Stimulated activated CD4-positive, alpha-beta T cell treated with anti-CD3 and anti-CD28 coated beads, Interleukin-4, amount 100 ng/mL, for 1 hour (primary cell): ENCODE measurements at places on chromosomes 3 and 15.

- no peak for DNase-seq
These were observed 3.3 kb upstream of the SKIC8 start for GRCh38 chr15:78302579-78303312.

GRCh38 chr3:170765419-170766078 lies 104.4 kb downstream of the RPL22L1 start:
- DNase-seq, result no peak

GRCh38 chr3:149969110-149969939 lies 1.4 kb downstream of the PFN2 start:
- no peak for DNase-seq

- DNase-seq, result no peak
These were observed 85.8 kb downstream of the MB21D2 start for GRCh38 chr3:192831801-192832347.

- DNase-seq, result no peak
These were observed 3.1 kb upstream of the LARP6 start for GRCh38 chr15:70856884-70857561.

DNA sequence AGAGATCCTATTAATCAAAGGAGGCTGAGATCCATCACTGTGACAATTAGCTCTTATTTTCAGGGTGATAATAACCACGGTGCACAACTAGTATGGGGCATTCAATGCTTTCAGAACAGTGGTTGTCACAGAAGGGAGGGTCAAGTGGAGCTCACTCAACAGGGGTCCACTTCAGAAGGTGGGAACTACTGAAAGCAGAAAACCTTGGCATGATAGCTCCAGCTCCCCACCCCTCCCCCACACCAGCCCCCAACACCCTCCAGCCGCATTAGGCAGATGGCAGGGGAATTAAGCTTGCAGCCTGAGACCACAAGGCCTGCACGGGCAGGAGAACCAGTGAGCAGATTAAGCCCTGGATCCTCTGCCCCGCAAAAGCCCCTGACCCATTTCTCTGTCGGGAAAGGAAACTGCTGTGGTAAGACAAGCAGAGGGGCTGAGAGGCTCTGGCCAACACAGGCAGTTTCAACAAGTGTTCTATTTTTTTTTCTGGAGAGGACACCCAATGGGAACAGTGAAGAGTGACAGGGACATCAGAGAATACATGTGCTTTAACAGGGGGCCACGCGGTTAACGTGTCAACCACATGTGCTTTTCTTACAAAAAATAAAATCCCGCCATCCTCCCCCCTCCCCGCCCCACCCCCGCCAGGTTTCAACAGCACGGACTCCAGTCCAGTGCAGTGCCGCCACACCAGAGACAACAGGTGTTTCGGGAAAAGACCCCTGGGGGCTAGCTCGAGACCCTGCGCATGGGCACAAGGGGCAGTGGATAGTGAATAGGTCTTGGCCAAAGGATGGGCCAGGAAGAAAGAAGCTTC lies 997 bp downstream of the FYCO1 start:
- DNase-seq, result peak; percentile 33

- DNase-seq, result peak; percentile 21
These were observed 504.2 kb upstream of the PROK2 start for GRCh38 chr3:72288955-72289691.

DNA sequence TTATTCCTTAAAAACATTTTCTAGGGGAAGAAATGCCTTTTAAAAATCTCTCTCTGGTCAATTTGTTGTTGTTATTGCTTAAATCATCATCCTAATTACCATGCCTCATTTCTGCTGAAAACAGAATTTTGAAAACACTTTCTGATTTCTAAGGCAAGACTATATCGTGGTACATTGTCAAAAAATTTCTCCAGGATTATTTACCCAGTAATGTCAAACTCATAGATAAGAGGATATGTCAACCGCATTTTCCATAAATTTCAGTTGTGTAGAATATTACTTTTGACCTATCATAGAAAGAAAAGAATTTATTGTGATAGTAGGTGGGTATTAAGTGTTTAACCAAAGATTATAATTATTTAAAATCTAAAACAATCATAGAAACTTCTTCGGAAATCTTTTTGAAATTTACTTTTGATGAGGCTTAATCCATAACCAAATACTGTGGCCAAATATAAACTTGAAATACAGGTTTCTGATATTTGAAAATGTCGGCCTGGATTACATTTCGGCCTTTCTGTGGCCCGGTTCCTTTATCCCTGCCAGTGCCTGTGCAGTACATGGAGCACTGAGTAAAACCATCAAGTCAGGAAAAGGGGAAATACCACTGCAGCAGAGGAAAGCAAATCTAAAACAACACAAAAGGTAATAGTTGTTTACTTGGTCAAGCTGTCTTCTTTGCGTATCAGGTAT lies 173.4 kb downstream of the MYRIP start:
- DNase-seq, result no peak

DNA sequence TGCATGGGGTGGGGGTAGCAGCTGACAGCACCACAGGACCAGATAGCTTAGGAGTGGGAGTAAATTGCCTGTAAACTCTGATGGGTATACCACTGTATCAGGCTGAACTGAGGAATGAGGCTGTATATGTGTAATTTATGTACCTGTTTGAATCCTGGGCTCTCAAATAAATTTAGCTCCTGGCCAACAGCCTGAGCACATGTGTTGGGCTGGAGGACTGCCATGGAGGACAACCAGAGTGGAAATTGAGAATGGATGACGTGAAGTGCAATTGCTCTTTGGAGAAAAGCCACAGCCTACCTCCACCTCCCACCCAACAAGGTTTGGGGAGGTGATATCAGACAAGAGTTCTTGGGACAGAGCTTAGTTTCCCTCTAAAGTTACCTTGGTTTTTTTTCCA lies 328.6 kb upstream of the PROK2 start:
- DNase-seq, result no peak

- no peak for DNase-seq
These were observed 133.6 kb upstream of the ICE2 start for GRCh38 chr15:60612400-60613048.

DNA sequence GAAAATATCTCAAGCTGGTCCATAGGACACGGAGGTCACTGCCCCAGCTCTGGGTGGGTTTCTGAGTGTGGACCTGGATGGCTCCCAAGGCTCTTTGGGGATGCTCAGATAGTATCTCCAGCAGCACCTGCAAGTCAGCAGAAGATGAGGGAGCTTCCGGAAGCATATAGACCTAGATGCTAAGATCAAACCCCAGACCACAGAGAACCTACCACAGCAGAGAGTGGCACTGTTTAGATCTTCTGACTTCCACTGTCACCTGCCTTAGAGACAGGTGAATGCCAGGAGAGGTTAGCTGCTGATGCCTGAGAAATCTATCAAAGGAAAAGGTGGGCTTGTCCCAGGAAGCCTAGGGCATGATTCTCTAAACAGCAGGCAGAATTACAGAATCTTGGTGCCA lies 105.7 kb upstream of the TRPM1 start:
- DNase-seq, result no peak

GRCh38 chr3:62375655-62376453 lies 2.5 kb upstream of the FEZF2 start:
- no peak for DNase-seq

- no peak for DNase-seq
These were observed 71.9 kb downstream of the GTPBP8 start for GRCh38 chr3:113062705-113063104.

DNA sequence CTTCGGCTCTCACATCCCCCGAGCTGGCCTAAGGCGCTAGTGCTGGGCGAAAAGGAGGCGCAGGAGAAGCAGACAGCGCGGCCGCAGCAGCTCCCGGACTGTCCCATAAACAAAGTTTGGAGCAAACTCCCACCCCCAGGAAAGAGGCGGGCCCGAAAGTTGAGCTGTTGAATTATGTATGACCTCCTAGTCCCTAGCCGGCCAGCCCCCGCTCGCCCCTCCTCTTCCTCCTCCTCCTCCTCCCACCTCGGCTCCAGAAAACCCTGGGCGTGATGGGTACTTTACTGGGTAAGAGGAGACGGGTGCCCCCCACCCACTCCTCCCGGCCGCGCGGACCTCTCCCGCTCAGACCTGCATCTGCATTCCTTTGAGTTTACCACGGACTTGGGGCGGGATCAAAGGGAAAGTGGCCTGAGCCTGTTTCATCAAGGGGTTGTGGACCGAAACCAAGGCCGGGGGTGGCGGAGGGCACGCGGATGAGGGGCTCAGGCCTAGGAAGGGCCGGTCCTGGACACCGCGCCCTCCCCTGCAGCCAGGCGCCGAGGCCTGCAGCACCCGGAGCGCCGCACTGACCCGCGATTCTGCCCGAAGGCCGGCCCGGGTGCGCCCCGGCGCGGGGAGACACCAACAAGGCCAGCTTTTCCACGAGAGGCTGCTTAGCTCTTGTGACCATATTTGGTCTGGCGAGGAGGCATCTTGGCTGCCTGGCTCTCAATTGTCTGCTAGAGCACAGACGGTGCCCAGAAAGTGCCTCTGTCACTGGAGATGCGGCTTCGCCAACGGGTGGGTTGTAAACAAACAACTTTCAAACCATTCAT lies at the start of gene WWTR1:
WWTR1 (minus strand) TSS at position 100 of the 818 bp plus-strand sequence. CDS start 719 bp downstream, outside the sequence.
- peak; percentile 16 for DNase-seq
